ENCODE measurements at places on chromosomes 11 and 22.

DNA sequence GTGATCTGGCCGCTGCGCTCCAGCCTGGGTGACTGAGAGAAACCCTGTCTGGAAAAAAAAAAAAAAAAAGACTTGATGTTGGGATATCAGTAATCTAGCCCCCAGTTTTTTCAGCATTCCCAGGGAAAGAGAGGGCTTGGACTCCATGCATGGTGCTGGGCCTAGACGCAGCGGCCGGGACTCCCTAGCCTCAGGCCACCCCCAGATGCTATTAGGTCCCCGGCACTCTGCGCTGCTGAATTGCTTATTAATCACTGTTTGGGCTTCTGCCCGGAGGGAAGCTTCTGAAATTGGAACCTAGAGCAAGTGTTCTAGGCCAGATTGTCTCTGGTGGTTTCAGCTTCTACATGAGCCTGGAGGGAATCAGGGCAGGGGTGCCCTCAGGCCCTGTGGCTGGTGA lies 39.0 kb downstream of the SLCO2B1 start:
- no peak for DNase-seq

GRCh38 chr11:92854952-92855351 lies 114.5 kb upstream of the MTNR1B start:
- no peak for DNase-seq

DNA sequence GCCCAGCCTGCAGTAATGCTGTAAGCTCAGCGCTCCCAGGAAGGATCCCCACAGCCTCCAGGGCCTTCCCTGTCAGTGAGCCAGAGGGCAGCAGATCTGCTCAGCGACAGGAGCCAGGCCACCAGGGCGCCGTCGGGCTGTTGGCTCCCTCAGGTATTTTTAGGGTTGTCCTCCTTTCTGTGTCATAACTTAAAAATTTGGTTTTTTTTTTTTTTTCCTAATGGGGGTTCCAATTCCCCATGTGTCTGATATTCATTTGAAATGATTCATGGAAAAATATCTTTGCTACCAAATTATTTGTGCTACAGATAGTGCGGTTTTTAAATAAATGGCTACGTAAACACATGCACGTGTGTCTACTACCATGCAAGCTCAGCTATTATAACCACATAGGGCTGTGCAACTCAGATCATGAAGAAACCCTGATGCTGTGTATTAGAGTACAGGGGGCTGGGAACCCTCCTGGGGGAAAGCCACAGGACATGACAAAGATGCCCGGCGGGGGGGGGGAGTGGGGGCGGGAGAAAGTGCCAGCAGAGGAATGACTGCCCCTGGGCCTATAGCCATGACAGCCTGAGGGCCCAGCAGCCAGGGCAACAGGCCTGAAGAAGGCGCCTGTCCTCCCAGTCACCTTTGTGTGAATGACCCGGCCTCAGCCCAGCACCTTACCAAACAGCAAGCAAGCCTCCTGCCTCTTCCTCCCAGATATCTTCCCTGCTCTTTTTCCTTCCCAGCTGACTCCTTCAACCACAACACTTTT lies 89.3 kb downstream of the NAT10 start:
- DNase-seq: no peak

DNA sequence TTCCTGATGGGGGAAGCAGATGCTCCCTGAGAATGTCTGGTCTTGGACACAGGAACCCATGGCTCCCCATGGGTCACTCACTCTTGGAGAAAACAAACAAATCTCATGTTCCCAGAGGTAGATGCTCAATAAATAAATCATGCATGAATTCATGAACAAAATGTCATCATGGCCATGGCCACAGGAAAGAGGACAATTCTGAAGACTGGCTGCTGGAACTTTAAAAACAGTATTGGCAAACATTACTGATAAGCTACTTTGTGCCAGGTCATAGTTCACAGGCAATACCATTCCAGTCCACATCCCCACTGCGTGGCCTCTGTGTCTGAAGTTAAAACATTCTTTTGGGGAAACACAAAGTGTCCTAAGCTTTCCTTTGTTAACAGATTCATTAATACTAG lies 9.2 kb upstream of the SMIM35 start:
- DNase-seq: no peak

DNA sequence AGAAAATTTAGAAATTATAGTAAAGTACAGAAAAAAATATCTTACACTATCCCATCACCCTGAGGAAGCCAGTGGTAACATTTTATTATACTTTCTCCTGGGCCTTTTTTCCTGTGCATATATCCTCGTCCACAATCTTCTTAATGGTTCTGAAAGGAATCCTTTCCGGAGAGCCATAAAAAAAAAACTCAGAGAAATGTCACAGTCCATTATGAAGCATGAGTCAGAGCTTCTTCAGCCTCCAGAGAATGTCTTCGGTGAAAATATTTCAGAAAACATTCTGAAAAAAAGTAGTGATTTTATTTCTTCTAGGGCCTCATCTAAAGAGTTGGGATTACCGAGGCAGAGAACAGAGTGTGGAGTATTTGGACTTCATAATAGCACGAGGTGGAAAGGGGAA lies 163.4 kb downstream of the INSC start:
- DNase-seq: no peak

DNA sequence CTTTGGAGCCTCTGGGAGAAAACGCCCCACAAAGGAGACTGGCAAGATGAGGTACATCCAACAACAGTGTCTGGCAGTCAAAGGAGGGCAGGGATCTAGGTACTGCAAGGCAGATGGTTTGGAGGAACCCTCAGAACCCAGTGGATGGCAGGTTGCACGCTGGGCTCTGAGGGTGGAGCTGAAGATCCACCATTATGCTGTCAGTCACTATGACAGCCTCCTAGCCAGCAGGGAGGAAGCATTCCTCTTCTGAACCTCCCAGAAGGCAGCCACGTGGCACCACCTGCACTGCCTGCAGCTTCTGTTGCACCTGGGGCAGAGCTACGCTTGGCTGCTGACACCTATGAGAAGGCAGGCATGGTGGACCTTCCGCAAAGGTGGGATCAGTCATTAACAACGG lies 40.2 kb downstream of the HTR3A start:
- DNase-seq: no peak

DNA sequence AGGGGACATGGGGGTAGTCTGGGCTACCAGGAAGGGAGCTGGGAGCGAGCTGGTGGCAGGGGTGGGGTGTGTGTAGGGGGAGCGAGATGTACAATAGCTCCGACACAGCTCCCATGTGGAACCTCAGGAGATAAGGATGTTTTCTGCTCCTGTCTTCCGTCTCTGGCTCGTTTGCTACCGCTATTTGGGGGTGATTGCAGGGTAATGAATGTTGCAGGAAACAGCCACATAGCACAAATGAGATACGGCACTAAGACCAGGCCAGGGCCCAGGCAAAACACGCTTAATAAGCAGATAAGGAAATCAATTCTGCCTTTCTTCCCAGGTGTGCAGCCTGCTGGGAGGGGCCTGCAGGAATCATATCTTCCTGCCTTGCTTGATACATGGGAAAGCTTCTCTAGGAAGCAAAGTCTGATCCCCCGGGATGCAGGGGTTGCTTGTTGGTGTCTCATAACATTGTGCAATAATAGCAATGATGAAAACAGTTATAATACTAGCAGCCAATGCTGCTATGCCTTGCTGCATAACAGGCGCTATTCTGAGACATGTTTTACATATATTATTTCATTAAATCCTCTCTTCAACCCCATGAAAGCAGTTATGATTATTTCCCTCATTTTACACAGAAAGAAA lies 158.7 kb downstream of the ST3GAL4 start:
- DNase-seq: no peak

Measured in activated naive CD8-positive, alpha-beta T cell treated with anti-CD3 and anti-CD28 coated beads, Interleukin-2, amount 50 U/mL, for 16 hours (primary cell).